ENCODE measurements at places on chromosomes 2 and 18.

- DNase-seq, result no peak
Observed at GRCh38 chr2:159449504-159450124, 163.1 kb upstream of the WDSUB1 start.

- DNase-seq, result no peak
Observed at GRCh38 chr2:241197947-241198346, 9.5 kb downstream of the ANO7 start.

DNA sequence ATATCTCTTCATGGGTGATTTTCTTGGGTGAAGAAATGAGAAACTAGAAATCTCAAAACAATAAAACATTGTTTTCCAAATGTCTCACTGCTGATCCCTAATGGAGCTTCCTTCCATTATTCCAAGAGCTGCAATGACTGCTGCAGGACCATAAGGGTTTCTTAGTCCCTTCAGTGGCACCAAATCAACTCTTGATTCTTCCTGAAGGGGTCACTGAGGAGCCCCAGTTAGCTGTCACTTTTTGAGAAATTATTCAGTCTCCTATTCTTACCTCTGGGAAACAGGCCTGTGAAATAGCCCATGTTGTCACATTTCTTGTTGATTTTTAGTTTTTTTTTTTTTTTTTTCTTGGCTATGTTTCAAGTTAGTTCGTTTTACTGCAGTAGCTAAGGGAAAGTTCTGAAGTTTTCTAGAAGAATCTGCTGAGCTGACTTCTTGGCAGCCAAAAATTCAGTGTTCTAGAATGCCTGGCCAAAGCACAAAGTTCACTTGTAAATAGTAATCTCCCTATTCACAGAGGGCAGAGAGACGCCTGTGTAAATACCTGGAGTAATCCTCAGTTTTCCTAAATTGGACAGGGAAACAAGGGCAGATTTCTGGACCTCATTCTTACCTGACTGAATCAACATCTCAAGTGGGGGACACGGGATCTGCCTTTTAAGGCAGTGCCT is 480.0 kb downstream of the RIT2 start:
- no peak for DNase-seq

DNA sequence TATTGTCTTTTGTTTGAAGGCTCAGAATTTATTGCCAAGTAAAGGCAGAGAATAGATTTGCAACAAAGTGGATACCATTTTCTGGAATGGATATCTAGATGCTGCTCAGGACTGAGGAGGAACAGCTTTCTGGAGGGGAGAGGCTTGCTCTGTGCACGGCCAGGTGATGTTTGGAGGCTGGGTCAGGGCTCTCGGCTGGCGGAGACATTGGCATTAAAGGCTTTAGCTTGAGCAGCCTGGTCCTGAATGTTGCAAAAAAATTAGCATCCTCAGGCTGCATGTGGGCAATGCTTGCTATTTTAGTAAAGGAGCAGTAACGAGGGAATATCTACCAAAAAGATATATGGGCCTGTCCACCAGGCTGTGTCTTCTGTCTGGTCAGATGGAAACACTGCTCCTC is 20.4 kb downstream of the RNF144A start:
- DNase-seq, result no peak

GRCh38 chr2:22020091-22020742 is 896.4 kb downstream of the TDRD15 start:
- DNase-seq, result no peak

DNA sequence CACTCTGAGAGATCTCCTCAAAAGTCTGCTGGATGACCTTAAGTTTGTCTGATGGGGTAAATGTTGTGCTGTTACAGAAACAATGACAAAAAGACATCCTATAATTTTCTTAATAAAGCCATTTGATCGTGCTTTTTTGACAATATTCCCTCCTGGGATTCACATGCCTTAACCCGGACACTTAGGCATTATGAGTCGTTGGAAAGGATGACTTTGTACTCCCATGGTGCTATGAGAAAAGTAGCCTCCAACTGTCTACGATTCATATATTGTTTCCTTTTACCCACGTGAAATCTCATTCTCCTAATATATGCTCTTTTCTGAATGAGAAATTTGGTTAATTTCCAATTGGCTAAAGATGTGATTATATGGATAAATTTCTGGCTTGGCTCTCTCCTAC is 6.1 kb upstream of the MPP4 start:
- DNase-seq, result no peak

DNA sequence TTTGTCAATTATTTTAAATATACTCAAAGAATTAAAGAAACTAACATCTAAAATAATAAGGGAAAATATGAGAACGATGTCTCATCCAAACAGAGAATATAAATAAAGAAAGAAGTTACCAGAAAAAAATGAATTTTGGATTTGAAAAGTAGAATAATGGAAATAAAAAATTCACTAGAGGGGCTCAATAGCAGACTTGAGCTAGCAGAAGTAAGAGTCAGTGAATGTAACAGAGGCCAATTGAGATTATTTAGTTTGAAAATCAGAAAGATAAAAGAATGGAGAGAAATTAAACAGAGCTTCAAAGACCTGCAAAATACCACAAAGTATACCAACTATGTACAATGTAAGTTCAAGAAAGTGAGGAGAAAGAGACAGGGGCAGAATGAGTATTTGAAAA is 333.6 kb downstream of the GPD2 start:
- DNase-seq, result no peak

GRCh38 chr2:26072925-26073768 is 39.3 kb downstream of the RAB10 start:
- no peak for DNase-seq

DNA sequence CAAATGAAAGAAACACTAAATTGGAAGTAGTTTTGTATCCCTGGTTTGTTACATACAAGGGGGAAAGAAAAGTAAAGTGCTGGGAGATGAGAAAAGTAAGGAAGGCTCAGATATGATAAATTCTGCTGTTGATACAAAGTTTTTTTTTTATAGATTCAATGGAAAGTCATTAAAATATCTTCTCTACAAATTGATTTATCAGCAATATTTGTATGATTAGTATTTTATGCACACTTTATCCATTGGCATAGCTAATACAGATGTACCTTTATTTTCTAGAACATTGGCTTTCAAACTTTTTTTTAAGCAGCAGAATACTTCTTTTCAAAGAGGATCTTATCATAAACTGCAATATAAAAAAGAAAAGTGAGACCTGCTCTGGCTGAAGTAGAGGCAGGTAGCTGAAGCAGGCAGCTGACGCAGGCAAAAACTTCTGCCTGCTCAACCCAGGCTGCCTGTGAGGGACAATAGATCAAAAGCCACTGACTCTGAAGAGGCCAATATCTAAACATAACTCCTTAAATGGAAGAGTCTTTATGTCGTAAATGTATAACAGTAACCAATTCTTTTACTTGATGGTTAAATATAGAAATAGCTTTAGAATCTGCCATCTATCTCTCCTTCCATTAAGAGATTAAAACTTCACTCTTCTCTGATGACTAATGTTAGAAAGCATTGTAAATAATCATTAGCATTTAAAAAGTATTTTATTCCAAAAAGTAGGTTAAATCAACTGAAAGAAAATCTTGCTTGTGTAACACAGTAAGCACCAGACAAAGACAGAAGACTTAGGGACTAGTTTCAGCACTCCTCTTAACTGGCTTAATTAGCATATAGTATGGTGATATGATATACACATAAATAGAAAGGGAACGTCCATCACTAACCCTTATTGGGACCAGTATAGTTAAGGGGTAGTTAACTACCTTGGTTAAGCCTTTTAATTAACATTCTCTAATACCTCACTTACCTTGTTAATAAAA is 174.2 kb downstream of the SLC39A10 start:
- DNase-seq, result no peak

DNA sequence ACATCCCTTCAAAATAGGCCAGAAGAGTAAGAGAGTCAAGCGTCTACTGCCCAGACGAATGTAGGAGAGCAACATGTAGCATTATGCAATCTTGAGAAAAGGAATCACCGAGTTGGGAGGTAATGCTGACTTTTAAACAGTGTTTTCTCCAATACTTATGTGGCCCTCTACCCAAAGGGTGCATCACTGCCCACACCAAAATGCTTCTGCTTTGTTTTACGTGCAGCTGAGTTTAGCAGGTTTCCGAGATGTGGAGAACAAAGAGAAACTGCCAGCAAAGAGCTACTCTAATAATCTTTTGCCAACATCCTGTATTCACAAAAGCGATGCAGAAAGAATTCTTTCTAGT is 63.4 kb upstream of the ZEB2 start:
- DNase-seq, result no peak

GRCh38 chr2:237304763-237305514 is 109.0 kb downstream of the COL6A3 start:
- no peak for DNase-seq

- DNase-seq, result no peak
Observed at GRCh38 chr2:231204581-231204980, 6.2 kb downstream of the ARMC9 start.

GRCh38 chr2:240635121-240635997 is 10.1 kb downstream of the GPR35 start:
- no peak for DNase-seq

DNA sequence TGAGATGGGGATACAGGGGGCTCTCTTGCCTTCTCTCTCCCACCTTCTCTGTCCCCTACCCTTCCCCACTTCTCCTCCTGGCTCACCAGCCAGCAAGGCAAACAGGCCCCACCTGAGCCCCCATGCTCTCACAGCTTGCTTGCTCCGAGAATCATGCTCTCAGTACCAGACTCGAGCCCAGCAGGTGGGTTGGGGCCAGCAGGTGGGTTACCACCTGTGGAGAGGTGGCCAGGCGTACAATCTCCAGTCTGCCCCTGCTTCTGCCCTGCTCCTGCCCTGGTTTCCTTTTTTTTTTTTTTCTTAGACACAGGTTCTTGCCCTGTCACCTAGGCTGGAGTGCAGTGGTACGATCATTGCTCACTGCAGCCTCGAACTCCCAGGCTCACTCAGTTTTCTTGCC is 214.5 kb downstream of the SH3RF3 start:
- no peak for DNase-seq

GRCh38 chr2:34102339-34102738 is 503.2 kb upstream of the FAM98A start:
- DNase-seq, result no peak

DNA sequence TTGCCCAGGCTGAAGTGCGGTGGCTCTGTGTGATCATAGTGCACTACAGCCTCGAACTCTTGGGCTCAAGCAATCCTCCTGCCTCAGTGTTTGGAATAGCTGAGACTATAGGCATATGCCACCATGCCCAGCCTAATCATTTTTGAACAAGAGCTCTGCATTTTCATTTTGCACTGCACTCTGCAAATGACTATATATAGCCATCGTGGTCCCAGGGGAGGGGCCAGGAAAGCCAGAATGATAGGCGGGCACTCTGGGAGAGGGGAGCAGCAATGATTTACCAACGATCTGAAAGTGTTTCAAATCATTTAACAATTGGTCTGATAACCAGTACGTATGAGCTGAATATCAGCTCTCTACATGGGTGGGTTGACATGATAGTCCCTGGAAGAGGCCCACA is 22.3 kb upstream of the ST3GAL5 start:
- DNase-seq, result no peak

DNA sequence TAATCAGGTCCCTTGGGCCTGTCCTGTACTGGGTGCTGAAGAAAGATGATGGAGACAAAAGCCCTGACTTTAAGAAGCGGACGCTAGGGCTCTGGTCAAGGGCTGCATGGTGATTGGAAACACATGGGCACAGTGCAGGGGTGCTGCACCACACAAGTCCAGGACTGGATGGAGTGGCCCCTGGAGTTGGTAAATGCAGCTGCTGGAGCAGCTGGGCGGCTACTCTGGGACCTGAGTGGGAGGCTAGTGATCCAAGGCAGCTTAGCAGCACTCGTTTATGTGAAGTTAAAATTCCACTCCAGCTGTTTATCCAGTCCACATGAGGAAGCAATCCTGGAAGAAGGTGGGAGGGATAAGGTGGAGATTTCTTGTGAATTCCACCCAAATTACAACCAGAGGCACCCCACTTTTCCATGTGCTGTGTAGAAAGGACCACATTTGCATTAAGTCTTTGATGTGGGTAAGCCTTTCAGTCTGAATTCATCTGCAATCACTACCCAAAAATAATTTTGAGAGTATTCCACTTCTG is 24.9 kb downstream of the MERTK start:
- no peak for DNase-seq

GRCh38 chr2:151575338-151575737 is 158.9 kb downstream of the NEB start:
- DNase-seq, result no peak

DNA sequence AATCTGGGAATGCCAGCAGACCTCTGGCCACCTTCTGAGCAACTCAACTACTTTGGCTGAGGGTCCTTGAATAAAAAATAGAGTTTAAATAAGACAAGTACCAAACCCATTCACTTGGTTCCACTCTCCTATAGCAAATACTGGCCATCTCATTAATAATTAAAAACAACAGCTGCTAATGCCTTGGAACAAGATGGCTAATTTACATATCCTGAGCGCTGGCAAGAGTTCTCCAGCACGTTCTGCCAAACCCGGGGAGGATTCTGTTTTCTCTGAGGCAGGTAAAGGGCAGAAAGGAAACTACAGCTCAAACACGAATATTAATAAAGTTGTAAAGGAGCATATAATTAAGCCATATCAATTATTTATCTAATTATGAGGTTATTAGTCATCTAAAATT is 1123.7 kb downstream of the TDRD15 start:
- DNase-seq, result no peak

- no peak for DNase-seq
Observed at GRCh38 chr2:190551928-190552327, 17.4 kb upstream of the NEMP2 start.

DNA sequence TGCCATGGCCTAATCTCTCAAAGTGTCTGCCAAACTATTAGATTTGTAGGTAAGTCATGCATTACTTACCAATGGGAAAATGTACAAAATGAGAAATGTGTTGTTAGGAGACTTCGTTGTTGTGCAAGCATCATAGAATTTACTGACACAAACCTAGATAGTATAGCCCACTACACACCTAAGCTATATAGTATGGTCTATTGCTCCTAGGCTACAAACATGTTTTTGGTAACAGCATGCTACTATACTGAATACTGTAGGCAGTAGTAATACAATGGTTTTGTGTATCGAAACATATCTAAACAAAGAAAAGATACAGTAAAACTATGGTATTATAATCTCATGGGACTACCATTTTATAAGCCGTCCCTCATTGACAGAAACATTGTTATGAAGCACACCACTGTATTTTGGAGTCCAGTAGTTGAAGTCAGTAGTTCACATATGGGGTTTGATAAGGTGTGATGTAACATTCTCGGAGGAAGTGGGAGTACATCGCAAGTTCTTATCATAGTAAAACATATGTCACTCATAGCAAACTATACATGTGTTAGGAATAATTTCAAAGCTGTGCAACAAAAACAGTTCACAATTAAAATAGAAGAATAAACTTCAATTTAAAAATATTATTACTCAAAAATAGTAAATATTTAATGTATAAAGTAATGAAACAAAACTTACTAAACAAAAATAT is 12.0 kb upstream of the GTF2A1L start:
- DNase-seq, result no peak

Measured in activated gamma-delta T cell treated with Interleukin-2 at 50 U/mL for 16 hours (primary cell).